ENCODE measurements at places on chromosomes 2 and 18. TPM values are rescaled to one million over a fixed set of nuclear protein-coding genes. Genes with fewer than 3 reads are reported as not detected.

LYG1 gene
- total RNA-seq: 0.99 TPM

ALPI gene
- not detected for total RNA-seq

DQX1 gene
- total RNA-seq: 1.1 TPM

VWA3B gene
- 2.9 TPM for total RNA-seq

NT5DC4 gene
- total RNA-seq: not detected

ACVR2A gene
- total RNA-seq: 20.0 TPM

C2orf80 gene
- total RNA-seq: not detected

POMC gene
- 3.3 TPM for total RNA-seq

DSG2 gene
- total RNA-seq: 20.6 TPM
